WTC11 (cell line): ENCODE measurements at places on chromosomes 16 and 17.

DNA sequence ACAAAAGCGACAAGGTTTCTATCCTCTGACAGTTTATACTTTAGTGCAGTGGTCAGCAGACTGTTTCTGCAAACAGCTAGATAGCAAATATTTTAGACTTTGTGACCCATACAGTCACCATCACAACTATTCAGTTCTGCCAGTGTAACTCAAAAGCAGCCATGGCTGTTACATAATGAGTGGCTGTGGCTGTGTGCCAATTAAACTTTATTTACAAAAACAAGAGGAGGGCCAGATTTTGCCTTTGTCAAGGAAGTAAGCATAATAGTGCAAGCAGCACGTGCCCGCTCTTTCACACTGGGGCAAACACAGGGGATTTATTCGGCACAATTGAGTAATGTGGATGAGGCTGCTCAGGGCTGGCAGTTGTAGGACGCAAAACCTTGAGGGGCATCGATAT is 551.5 kb downstream of the MAF start:
- no peak for DNase-seq

DNA sequence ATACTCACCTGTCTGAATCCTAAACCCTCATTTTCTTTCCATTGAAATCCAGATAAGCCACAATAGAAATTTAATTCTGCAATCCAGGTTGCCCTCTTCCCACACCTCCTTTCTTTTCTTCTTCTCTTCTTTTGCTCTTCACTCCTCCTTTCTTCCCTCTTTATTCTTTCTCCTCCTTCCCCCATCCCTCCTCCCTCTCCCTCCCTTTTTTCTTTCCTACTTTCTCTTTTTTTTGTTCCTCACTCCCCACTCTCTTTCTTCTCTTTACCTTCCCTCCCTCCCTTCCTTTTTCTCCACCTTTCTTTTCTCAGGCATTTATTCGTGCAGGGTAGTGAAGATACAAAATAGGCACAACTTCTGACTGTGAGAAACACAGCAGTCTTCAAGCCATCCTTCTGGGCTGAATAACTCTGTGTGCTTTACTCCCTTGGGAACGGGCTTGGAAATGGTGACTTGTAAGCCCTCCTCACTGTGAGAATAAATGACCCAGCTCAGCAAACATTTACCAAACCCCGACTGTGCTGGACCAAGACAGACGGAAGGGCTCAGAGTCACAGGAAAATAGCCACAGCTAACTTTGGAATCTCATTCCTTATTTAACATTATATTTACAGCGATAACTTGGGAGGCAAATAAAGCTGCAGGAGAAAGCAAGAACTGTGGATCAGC is 140.8 kb downstream of the HAPSTR1 start:
- DNase-seq = no peak

DNA sequence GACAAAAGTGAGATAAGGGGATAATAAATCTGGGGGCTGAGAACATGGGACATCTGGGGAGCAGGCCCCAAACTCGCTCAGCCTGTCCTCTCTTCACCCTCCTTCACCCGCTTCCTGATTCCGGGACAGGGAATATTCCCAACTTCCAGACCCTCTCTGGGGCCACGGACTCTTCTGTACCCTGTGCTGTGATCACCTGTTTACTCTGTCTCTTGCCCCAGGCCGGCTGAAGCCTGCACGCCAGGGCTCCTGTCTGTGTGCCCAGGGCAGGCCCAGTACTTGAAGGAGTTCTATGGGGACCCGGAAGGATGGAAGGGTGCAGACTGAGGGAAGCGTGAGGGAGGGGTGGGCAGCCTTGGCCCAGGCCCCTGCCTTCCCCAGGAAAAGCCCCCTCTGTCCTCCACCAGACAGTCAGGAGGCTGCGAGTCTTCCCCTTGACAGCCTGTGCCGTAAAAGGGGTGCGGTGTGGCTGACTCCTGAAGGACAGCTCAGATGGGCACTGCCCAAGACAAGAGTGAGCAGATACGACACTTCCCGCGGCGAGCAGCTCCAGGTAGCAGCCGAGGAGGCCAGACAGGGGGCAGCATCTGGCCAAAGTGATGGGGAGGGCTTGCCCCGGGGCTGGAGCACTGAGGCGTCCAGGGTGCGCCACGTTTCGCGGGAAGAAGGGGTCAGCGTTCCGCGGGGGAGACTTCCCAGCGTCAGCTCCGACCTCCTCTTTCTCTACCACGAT is 1.0 kb upstream of the CCNF start:
- DNase-seq = peak; percentile 61

- DNase-seq = no peak
These were observed 13.9 kb upstream of the GLIS2 start for GRCh38 chr16:4301968-4302367.

DNA sequence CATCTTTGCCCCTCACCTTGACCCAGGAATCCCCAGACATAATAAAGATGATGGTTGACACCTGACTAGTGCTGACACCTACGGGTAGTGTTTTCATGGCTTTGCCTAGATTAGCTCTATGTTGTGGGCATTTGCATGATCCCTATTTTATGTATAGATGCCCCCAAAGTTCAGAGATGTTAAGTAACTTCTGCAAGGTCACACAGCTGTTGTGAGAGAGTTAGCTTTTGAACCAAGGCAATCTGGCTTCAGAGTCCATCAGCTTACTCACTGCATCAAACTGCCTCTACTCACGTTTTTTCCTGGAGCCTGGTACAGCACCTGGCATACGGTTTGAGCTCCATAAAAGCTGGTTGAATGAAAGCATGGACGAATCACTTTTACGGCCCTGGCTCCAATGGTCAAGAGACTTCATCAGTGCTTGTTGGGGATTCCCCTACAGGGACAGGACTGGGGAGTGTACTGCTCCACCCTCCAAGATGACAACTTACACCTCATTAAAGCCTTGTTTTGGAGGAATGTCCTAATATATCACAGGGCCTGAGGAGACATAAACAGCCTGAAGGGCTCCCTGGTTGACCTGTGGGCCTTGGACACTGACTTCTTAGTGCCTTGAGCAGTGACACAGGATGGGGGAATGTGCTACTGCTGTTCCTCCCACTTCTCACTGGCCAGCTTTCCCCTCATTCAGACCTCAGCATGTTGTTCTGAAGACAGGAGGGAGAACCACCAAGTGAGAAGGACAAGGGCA is 193.2 kb upstream of the ASIC2 start:
- DNase-seq = no peak

DNA sequence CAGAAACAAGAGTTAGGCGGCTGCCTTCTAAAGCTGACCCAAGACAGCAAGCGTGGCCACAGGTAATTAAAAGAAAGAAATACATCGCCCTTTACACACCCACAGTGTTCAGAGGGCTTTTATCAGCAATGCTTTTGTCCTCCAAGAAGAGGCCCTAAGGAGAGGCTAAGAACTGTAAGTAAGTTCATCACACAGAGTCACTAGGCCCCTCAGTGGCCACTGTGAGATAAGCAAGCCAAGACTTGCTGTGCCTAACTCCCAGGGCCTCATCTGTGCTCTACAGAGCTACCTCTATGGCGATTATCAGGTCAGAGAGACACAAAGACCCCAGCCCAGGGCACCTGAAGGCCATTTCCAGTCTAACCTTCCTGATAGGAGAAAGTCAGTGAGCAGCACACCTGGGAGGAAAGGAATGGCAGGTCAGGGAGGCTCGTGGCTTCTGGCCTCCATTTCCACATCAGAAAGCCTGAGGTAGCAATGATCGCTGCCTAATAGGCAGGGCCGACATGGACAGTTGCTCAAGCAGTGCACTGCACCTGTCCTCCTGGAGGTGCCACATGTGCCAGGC is 545.2 kb upstream of the CDH11 start:
- DNase-seq = no peak

GRCh38 chr17:4189280-4189679 is 46.3 kb downstream of the CYB5D2 start:
- no peak for DNase-seq

DNA sequence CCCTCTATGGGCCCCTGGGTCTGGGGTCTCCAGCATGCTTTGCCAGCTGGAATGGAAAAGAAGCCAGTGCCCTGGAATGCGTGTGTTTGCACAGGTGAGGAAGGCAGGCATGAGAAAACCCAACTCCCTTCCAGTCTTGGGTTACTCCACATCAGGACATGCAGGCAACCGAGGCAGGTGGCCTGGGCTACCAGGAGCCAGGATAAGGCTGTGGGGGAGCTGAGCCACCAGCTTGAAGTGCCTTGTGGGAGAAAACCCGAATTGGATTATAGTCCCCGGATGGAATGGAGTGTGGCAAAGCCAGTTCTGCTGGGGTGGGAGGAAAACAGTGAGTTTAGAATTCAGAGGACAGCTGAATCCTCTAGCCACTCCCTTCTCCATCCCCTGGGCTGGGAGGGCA is 7.2 kb downstream of the SRCIN1 start:
- DNase-seq = peak; percentile 92

DNA sequence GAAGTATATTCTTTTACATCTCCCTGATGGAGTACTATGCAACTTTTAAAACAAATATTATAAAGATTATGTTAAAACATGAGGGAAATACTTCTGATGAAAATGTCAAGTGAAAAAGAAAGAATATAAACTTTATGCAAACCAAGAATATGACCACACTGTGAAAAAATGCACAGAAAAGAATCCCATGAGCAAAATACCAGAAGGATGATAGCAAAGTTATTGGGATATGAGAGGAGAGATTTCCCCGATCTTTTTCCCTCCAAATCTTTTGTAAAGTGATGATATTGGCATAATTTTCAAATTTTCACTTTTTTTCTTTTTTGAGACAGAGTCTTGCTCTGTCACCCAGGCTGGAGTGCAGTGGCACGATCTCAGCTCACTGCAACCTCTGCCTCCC is 36.6 kb upstream of the SMURF2 start:
- DNase-seq = no peak

DNA sequence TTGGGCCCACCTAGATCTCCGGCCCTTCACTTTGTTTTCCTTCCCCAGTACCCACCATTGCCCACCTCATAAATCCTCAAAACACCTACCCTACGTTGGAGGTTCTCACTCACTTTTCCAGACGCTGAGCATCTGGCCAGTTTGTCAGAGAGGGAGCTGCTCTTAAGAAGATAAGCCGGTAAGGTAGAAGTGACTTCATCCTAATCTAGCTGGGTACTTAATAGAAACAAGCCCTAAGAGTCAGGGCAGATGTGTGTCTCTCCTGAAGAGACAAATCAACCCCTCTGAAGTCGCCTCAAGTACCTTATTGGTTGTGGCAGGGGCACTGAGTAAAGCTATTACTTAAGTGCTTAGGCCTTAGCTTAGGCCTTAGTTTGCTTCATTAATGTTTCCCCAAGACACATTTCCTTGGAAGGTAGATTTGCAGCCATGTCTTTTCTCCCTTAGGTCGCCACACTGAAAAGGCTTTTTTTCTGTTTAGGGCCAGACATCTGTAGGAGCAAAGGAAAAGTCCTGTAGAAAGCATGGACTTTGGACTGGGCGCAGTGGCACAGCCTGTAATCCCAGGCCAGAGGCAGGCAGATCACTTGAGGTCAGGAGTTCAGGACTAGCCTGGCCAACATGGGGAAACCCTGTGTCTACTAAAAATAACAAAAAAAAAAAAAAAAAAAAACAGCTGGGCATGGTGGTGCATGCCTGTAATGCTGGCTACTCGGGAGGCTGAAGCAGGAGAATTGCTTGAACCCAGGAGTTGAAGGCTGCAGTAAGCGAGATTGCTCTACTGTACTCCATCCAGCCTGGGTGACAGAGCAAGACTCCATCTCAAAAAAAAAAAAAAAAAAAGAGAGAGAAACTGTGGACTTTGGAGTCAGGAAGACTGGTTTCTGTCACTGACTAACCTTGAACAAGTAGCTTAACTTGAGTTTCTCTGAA is 1.0 kb downstream of the TACO1 start:
- DNase-seq = no peak

GRCh38 chr17:78343187-78343542 is 16.7 kb downstream of the SOCS3 start:
- DNase-seq = no peak

GRCh38 chr17:80425835-80426426 is 11.0 kb downstream of the ENDOV start:
- DNase-seq = no peak

- DNase-seq = no peak
These were observed 18.8 kb downstream of the ADORA2B start for GRCh38 chr17:15963670-15964110.

DNA sequence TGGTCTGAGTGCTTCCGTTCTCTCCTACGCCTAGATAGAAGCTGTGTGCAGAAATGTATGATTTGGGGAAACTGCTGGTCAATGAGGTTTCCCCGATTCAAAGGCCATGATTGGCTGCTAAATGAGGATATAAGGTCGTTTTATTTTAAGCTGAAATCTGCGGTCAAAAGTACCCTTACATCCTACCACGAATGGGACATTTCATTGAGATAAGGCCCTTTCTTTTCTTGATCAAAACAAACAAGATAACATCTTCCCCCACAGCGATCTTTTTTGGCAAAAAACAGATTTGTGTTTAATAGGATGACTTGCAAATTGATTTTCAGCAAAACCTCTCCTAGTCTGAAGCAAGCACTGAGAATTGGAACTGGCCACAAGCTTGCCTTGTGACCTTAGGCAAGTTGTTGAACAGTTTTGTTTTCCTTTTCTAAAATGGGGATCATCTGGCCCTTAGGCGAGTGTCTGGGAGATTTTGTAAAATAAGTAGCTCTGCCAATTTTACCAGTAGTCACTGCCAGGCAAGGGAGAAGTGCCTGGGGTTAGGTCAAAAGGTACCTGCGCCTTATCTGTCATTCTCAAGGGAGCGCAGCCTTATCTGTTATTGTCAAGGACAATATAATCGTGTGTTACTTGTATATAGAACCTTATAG is 635 bp downstream of the SCPEP1 start:
- DNase-seq = no peak

GRCh38 chr17:58170622-58171021 is 3.8 kb downstream of the OR4D2 start:
- no peak for DNase-seq

DNA sequence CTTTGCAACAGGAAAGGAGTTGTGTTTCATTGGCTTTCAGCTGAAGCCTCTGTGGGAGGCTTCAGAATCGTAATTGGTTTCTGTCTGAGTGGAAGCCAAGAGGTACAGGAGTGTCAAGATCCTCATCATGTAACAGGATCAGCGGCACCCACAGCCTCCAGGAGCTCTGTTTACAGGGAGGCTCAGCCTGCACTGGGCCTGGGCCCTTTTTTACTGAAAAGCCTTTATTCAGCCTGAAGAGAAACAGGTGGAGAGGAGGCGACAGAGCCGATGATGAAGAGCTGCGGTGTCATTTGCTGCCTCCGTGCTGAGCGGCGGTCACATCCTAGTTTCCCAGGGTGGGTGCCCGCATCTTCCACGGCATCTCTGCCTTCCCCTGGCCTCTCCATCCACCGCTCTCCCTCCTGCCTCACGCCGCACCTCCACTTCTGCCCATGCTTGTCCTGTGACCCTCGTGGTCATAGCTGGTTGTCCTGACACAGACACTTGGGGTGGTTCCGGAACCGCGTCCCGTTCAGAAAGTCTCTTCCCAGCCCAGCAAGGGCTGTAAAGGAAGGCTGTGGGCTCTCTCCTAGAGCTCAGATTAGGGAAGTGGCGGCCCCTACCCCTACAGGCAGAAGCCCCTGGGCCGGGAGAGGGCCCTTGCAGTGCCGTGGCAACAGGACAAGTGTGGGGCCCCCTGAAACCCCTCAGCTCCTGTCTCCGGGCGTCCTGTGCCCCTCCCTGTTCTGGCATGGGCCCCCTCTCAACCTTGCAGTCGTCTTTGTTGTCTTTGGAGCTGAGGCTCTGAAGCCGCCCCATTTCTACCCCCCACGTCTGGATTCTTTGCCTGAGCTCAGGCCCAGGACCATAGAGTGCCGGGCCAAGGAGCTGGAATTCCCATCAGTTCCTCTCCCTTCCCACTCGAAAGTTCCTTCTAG is 53.9 kb upstream of the CHMP6 start:
- DNase-seq = peak; percentile 11

- DNase-seq = no peak
These were observed 6.2 kb upstream of the C1QTNF1 start for GRCh38 chr17:79017546-79018369.

GRCh38 chr16:78192734-78193488 is 93.5 kb downstream of the WWOX start:
- DNase-seq = no peak

GRCh38 chr17:48577330-48577945 is 712 bp downstream of the HOXB4 start:
- DNase-seq = no peak
